Thoracic aorta (tissue), 2 donors: ENCODE measurements at places on chromosomes 13 and 19.

GRCh38 chr19:53853707-53854106 lies 14.0 kb upstream of the MYADM start:
- DNase-seq, result no peak

DNA sequence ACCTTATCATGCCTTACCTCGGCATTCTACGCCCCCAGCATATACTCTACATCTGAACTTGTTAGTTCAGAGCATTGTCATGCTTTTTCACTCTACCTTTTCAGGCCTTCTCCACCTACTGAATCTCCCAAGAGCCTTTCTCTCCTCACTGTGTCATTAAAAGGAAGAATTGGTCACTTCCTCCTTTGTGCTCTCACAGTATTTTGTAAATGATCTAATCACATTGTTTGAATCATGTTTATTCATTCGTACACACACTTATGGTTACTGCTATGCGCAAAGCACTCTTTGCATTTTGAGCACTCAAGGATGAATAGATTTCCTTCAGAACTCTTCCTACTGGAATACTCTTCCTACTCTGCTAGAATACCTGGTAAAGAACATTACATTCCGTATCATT lies 15.8 kb upstream of the ELF1 start:
- DNase-seq, result no peak

DNA sequence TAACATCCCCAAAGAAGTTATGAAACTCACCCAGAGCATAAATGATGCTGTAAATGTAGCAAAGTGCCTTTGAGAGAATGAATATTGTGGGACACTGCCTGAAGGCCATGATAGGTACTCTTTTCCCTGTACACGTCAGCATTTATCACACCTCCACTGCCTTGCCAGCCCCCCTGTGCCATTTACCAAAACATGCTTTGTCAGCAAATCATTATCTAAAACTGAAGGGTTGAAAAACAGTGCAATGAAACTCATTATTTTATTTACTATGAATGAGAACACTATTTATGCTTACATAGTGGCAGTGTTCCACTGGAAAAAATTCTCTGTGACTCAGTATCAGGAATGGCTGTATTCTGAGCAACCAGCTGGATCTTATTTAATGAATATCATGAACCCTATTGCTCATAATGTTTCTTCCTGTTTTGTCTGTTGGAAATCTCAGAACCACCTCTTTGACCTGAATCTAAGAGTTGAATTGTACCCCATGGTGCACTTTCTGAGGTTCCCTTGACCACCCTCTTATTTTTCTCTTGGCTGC lies 564.1 kb downstream of the DCT start:
- DNase-seq, result no peak

- DNase-seq, result no peak
Measured at GRCh38 chr19:5501907-5502306, 46.7 kb downstream of the ZNRF4 start.

DNA sequence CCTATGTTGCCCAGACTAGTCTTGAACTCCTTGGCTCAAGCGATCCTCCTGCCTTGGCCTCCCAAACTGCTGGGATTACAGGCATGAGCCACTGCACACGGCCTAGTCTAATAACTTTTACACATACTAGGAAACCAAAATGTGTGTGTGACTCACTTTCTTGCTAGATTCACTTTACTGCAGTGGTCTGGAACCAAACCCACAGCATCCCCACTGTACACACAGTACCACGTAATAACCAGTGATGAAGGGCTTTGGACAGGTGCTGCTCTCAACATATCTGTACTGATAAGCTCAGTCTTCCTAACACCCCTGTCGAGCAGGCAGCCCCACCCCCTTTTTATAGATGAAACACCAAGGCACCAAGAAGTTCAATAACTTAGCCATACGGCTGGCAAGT lies 5.1 kb downstream of the DNMT1 start:
- DNase-seq, result no peak

DNA sequence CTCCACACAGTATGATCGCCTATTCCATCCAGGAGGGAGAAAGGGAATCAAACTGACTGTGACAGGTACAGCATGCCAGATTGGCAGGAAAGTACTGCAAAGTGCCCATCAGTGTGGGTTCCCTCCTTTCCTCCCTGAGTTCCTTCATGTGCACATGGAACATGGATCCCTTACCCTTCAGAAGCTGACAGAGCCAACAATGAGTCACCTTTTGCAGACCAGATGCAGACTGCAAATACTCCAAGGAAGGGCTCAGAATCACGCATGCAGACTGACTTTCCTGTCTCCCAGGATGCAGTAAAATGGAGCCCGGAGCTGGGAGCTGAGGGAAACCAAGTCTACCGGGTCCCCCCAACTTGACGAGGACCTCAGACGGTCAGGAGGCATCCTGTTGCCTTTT lies 41.8 kb downstream of the SACS start:
- DNase-seq, result no peak
